PC-9 (cell line): ENCODE measurements at places on chromosomes 16 and 17. TPM values are rescaled to one million over a fixed set of nuclear protein-coding genes. Genes with fewer than 3 reads are reported as not detected.

Gene SMIM36
- not detected in 2 replicates for total RNA-seq

GRCh38 chr17:37750292-37750691 lies 5.4 kb upstream of the HNF1B start:
- no peak for DNase-seq

- peak; percentile 68 for DNase-seq
Observed at GRCh38 chr17:3894911-3895343, 2.1 kb upstream of the CAMKK1 start.

Gene TBC1D3C
- 0.31 TPM in 1 of 2 replicates, not detected in the other for total RNA-seq

GRCh38 chr17:17043461-17044271 lies 1.4 kb downstream of the MPRIP start:
- peak; percentile 40 for DNase-seq
